LHCN-M2 (cell line): ENCODE measurements at places on chromosomes 1 and 21.

- no peak for DNase-seq
Observed at GRCh38 chr1:2288311-2288710, 60.2 kb downstream of the SKI start.

GRCh38 chr1:12141163-12141850 is 25.5 kb upstream of the TNFRSF1B start:
- DNase-seq, result no peak

DNA sequence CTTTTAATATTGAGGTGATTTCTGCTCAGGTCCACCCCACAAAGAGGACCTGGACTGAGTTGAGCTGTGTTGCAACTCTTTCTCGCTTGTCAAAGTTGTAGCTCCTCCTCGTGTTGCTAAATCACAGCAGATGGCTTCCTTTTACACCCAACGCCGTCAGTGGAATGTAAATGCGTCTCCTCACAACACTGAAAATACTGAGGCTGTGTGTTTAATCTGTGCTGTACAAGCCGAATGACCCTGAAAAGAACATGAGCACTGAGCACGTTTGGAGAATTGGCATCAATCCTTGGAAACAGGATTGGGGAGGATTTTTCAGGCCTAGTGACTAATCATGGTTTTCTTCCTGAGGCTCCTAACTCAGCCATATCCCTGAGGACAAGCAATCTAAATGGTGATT is 196.0 kb downstream of the CRB1 start:
- peak; percentile 75 for DNase-seq

DNA sequence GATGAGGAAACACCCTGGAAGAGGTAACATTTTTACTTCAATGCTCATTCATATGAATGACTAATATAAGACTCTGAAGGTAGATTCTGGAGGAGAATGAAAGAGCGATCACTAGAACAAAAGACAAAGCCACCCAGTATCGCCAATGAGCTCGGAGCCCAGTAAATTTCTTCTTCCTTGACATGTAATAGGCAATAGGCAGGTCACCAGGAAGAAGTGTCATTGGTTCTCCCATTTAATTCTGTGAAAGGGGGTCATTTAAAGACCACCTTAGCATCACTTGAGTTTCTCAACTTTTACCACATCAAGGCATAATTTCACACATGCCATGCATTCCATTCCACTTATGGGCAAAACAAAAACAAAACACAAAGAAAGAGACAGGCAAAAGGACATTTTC is 7.9 kb downstream of the TNFSF18 start:
- peak; percentile 78 for DNase-seq

DNA sequence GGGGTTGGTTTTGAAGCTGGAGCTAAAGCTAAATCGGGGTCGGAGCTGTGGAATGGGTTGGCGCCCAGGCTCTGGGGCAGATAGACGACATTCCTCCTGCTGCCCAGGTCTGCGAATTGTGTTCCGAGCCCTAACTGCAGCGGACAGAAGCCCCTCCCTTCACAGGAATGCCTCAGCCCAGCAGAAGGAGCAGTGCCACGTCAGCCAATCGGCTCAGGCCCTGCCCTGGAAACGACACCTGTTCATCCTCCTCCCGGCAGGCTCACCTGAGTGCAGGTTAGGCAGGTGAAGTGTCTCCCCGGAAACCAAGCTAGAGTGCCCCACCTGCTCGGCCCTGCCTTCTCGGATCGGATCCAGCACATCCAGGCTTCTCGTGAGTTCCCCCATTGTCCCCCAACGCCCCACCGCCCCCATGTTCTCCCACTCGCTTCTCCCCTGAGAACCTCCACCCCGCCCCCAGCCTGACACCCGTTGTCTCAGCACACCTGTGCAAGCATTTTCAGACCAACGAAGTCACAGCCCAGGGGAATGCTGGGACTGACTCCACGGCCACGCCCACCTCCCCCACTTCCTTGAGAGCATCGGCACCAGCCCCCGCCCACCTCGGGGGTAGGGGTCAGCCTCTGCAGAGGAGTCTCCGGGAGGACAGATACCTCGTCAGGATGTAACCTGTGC is 775 bp downstream of the TMEM125 start:
- DNase-seq, result no peak

DNA sequence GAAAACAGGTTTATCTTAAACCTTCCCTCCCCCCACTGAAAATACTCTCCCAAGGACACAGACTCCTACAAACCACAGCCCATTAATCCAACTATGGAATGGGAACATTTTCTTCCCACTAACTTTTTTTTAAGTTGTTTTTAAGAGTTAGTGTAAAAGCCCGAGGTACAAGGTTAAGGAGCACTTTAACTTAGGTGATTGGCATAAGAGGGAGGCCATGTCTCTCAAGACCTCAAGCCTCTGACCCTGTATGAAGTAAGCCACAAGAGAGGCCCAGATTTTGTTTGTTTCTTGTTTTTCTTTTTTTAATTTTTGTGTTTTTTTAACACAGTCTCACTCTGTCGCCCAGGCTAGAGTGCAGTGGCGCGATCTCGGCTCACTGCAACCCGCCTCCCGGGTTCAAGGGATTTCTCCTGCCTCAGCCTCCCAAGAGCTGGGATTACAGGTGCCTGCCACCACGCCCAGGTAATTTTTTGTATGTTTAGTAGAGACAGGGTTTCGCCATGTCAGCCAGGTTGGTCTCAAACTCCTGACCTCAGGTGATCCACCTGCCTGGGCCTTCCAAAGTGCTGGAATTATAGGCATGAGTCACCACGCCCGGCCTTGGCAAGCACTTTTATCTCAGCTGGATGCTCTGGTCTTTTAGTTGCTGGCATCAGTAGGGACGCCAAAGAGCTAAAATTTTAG is 14.4 kb downstream of the ARMH1 start:
- DNase-seq, result no peak

- DNase-seq, result peak; percentile 84
Observed at GRCh38 chr1:208110296-208110695, 133.9 kb downstream of the PLXNA2 start.

- DNase-seq, result no peak
Observed at GRCh38 chr1:116002781-116003420, 26.6 kb downstream of the SLC22A15 start.

GRCh38 chr1:51464828-51465227 is 54.2 kb downstream of the EPS15 start:
- no peak for DNase-seq

GRCh38 chr1:235953801-235954200 is 87.1 kb upstream of the LYST start:
- peak; percentile 83 for DNase-seq

DNA sequence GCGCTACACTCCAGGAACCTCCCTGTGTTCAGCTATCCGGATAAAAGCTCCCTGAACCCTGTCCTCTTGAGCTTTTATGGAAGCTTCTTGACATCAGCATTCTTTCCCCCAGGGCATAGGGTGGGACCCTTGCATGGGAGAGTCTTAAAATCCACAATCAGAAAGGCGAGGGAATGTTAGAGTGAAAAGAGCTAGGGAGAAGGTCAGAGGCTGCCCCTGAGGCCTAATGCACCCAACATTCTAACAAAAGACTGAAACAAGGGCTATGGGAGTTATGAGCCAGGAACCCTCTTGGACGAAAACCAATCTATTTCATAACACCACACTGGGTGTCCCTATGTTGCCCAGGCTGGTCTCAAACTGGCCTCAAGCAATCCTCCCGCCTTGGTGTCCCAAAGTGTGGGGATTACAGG is 36.7 kb downstream of the NEK2 start:
- DNase-seq, result no peak

- DNase-seq, result no peak
Observed at GRCh38 chr1:246091477-246091876, 415.6 kb downstream of the SMYD3 start.

DNA sequence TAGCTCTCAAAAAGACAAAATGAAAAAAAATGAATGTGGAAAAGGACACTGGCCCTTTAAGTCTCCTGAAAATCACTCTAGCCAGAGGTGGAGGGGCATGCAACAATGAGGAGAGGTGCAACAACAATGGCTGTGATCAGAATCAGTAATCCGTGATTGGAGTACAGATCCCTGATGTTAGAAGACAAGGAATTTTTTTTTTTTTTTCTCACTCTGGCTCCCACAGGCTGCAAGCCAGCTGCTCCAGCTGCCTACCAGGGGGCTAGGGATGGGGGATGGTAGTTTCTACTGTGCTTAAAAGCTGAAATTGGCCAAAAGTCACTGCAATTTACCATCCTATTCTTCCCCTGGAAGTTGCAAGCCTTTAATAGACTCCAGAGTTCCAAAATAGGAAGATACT is 54.5 kb downstream of the STYXL2 start:
- DNase-seq, result no peak

GRCh38 chr1:27464926-27465647 is 24.9 kb downstream of the WASF2 start:
- no peak for DNase-seq

GRCh38 chr21:39923476-39923875 is 56.2 kb downstream of the PCP4 start:
- no peak for DNase-seq

DNA sequence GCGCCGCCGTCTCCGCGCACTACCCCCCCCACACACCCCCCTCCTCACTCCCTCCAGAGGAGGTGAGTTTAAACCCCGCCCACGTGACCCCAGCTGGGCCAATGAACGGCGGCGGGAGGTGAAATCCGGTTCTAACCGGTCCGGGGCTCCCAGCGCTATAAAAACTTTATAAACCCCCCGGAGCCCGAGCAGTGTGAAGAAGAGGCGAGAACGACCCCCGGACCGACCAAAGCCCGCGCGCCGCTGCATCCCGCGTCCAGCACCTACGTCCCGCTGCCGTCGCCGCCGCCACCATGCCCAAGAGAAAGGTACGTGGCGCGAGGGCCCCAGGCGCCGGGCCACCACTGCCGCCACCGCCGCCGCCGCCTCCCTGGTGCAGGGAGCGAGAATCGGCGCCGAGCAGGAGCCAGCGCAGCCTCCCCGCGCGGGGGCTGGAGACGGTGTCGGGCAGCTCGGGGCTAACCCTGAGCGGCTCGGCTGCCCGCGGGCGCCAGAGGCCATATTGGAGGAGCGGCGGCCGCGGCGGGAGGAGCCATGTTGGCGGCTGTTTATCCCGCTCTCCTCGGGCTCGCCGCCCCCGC is at the start of gene HMGN2:
HMGN2 (plus strand) TSS at position 121 of the 581 bp plus-strand sequence; CDS start at position 294, 173 bp downstream.
- peak; percentile 90 for DNase-seq

GRCh38 chr21:29121759-29122158 is 8.7 kb upstream of the MAP3K7CL start:
- DNase-seq, result no peak

GRCh38 chr21:36915014-36915695 is 51.3 kb downstream of the HLCS start:
- DNase-seq, result no peak

DNA sequence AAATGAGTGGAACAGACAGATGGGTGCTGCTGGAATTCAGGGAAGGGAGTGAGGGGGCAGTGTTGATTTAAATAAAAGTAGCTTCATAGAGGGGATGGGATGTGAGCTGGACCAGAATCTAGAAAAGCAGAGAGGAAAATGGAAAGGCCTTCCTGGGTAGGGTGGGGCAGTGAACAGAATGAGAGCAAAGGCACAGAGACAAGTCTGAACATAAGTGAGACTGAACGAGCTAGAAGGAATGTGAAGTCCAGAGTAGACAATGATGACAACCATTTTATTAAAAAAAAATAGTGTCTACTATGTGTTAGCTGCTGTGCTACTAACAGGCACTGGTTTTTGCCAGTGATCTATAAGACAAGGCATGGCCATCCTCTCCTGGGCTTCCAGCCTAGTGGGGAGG is 36.0 kb downstream of the ELK4 start:
- no peak for DNase-seq

- DNase-seq, result no peak
Observed at GRCh38 chr1:41160498-41161110, 81.5 kb downstream of the SCMH1 start.

GRCh38 chr21:41147096-41147978 is 20.6 kb upstream of the BACE2 start:
- no peak for DNase-seq

DNA sequence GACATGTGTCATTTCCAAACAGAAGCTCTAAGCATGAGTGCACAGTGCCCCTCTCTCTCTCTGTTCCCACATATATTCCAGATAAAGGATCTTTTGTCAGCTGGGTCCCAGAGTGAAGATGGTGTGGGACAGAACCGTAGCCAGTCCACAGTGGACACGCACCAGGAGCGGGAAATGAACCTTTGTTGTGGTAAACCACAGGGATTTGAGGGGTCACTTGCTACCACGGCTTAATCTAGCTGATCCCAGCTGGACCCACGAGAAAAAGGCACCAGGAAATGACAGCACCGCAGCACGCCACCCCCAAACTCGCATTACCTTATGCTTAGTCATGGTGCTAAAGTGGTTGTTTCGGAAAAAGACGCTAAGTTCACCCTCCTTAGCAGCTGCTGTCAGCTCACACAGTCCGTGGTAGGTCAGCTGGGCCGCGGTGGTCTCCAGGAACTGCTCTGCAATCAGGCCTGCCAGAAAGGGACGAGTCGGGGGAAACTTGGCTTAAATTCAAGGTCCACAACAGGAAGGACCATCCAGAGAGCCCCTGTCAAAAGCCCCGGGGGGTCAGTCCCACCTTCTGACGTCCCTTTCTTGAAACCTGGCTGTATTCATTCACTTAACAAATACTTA is 7.5 kb downstream of the MINDY1 start:
- DNase-seq, result peak; percentile 92

- no peak for DNase-seq
Observed at GRCh38 chr1:48576565-48576964, 104.6 kb upstream of the SPATA6 start.

GRCh38 chr1:205585169-205585834 is 46.5 kb downstream of the ELK4 start:
- no peak for DNase-seq

DNA sequence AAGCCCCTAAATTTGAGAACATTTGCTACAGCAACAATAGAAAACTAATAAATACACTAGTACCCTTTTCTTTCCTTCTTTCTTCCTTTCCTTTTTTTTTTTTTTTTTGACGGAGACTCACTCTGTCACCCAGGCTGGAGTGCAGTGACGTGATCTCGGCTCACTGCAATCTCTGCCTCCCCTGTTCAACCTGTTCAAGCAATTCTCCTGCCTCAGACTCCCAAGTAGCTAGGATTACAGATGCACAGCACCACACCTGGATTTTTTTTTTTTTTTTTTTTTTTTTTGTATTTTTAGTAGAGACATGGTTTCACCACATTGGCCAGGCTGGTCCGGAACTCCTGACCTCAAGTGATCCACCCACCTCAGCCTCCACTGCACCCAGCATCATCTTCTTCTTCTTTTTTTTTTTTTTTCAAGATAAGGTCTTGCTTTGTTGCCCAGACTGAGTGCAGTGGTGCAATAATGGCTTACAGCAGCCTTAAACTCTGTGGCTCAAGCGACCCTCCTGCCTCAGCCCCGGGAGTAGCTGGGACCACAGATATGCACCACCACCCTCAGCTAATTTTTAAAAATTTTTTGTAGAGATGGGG is 19.6 kb upstream of the CBR3 start:
- no peak for DNase-seq

DNA sequence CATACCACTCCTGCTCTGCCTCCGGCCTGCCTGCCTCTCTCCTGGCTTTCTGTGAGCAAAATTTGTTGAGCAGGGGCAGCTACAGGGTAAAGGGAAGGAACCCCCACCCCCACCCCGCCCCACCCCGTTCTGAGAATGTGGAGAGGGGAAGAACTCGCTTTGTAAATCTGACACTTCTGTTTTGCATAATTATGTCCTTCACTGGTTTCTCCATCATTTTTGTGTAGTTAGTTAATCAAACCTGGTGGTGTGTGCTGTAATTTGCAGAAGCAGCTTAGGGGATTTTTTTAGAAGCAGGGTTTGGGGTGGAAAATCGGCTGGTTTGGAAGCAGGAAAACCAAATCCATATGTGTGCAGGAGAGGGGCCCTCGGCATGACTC is 58.1 kb upstream of the TMEM51 start:
- no peak for DNase-seq

- no peak for DNase-seq
Observed at GRCh38 chr1:20665726-20666125, 4.6 kb upstream of the DDOST start.

- peak; percentile 41 for DNase-seq
Observed at GRCh38 chr1:215526147-215526845, 40.8 kb upstream of the KCTD3 start.

GRCh38 chr1:47676311-47677054 is 238.6 kb downstream of the FOXD2 start:
- no peak for DNase-seq
